ENCODE measurements at places on chromosomes 5 and 9.

GRCh38 chr9:125561509-125562148 is 145.4 kb downstream of the MAPKAP1 start:
- no peak for DNase-seq

GRCh38 chr9:69623276-69623675 is 48.9 kb downstream of the APBA1 start:
- no peak for DNase-seq

GRCh38 chr9:13688223-13688989 is 408.9 kb upstream of the MPDZ start:
- DNase-seq = no peak

- no peak for DNase-seq
Measured at GRCh38 chr9:105244734-105245028, 230 bp downstream of the SLC44A1 start.

DNA sequence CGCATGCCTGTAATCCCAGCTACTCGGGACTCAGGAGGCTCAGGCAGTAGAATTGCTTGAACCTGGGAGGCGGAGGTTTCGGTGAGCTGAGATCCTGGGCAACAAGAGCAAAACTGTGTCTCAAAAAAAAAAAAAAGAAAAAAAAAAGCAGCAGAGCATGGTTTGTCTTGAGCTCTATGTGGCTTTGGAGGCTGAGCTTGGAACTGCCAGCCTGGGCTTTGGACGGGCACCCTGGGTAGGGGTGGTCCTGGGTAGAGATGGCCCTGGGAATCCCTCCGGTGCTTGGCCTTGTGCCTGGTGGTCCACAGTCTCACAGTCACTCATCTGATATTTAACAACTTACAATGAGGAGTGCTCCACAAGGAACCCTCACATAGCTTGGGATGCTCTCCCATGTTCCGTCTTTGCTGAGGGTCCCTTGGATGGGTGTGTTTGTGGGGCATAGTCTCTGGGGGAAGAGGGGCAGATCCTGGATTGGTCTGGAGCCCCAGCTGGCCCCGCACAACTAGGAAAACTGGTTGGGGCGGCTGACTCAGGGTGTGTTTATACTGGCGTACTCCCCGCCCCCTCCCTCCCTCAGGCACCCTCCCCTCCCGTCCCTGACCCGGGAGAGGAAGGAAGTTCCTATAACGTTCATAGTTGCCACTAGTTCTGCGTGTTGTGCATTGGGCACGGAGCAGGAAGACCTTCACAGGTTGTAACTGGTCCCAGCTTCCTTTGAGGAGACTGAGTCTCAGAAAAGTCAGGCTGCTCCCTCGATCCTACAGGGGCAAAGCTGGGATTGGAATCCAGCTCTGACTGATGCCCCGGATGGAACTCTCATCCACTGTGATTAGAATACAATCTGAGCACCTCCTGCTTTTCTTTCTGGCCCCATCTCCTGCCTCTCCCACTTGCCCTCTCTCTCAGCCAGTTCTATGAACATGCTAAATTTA is 11.2 kb downstream of the IER5L start:
- DNase-seq = no peak

- no peak for DNase-seq
Measured at GRCh38 chr9:76591256-76591950, 132.4 kb downstream of the GCNT1 start.

DNA sequence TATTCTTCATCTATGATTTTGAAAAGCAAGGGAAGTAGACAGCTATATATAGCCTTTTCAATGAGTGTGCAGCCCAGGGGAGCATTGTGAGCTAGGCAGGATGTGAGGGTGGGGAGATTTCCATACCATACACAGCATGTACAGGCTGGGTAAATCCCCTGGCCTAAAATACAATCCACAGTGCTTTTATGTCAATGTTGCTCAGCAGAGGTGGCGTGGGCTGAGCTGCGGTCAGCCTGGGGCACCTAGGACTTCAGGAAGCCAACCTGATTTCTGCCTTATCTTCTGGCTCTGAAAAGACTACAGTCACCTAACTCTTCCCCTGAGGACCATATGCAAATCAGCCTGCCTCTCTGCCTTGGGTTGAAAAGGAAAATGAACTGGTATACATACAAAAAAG is 6.3 kb upstream of the GARIN3 start:
- peak; percentile 92 for DNase-seq

DNA sequence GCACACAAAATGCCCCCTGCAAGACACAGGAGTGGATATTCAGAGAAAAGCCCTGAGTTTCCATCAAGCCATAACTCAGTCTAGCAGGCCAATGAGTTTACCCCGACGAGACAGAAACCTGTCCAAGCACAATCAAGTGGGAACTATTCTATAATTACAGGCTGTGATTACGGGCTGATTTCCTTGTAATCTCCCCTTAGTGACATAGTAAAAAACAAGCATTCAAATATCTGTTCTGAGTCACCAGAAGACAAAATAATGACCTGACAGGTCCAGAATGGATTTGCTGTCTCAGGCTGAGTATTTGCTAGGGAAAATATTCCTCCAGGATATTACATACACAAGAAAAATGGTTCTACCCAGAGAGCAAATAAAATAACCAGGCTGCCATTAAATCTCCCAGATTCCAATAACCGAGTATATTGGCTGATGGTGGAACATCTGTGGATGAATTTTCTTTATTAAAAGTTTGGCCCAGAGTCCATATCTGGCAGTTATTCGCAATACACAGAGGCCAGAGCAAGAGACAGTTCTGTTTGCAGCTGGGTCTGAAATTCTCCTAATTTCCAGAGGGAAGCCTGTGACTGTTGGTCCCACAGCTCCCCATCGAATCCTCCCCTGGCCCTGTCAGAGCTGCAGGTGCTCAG is 35.8 kb downstream of the OLFM1 start:
- DNase-seq = no peak
